ENCODE measurements at places on chromosomes 3 and 15. TPM values are rescaled to one million over a fixed set of nuclear protein-coding genes. Genes with fewer than 3 reads are reported as not detected.

DNA sequence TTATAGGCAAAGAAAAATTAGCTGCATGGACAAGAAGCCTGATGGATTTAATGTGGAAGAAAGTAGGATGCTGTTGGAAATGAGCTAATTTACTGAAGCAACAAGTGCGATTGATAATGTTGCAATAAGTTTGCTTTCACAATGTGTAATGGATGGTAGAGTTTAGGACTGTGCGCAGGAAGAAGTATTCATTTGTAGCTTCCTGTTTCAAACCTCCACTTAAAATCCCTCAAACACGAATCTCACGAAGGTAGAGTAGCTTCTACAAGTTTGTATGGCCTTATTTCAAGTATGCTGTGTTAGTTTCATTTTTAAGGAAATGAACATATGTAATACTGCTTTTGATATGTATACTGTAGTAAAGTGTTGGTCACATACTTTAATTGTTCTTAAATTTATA lies 42.3 kb downstream of the KCNH8 start:
- no peak for DNase-seq

GRCh38 chr15:87135109-87135508 lies 1055.4 kb downstream of the AGBL1 start:
- DNase-seq = no peak

DNA sequence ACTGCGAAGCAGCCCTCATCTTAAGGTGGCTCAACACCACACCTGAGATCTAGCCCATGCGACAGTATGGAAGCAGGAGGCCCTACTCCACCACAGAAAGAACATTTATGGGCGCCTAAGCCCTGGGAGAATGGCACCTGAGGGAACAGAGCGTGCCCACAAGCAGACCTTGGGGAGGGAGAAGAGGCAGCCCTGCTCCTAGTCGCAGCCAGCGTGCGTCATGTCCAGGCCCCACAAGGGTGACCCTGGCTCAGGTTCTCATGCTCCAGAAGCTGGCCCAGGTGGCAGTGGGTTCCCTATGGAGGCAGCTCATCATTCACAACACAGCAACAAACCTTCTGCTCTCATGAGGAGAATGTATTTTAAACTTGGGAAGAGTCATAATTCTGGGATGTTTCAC lies 19.3 kb upstream of the ANPEP start:
- DNase-seq = no peak

- no peak for DNase-seq
Measured at GRCh38 chr15:57485869-57486268, 105.8 kb upstream of the MYZAP start.

CCRL2 gene
- 1.3 TPM for total RNA-seq

LYSMD2 gene
- 6.9 TPM for total RNA-seq

All from cardiac septum (tissue), 1 donor.